Neural crest cell (in vitro differentiated cells): ENCODE measurements at places on chromosomes 4 and X. TPM values are rescaled to one million over a fixed set of nuclear protein-coding genes. Genes with fewer than 3 reads are reported as not detected.

Gene CCNB3
- total RNA-seq = 0.89 and 1.4 TPM in 2 replicates

Gene ARX
- total RNA-seq = 0.16 and 0.20 TPM in 2 replicates

Gene SLIT2
- total RNA-seq = 21.8 and 22.1 TPM in 2 replicates

Gene ZAR1
- total RNA-seq = 0.27 TPM in 1 of 2 replicates, not detected in the other

DNA sequence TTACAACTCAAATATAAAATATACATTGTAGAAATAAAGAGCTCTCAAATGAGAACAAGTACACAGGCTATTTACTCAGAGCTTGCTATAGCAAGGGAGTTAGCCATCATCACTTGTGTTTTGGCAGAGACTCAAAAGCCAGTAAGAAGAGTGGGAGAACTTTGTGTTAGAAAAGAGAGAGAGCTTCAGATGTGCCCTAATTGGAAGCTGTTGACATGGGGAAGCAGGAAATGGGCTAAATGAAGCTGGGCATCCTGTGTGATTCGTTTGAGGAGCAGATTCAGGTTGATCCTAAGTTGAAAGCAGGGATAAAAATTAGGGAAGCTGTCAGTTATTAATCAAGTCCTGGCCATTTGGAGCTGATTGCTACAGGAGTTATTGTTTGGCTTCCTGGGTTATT, 207.4 kb upstream of the MAOA start:
- no peak for DNase-seq

DNA sequence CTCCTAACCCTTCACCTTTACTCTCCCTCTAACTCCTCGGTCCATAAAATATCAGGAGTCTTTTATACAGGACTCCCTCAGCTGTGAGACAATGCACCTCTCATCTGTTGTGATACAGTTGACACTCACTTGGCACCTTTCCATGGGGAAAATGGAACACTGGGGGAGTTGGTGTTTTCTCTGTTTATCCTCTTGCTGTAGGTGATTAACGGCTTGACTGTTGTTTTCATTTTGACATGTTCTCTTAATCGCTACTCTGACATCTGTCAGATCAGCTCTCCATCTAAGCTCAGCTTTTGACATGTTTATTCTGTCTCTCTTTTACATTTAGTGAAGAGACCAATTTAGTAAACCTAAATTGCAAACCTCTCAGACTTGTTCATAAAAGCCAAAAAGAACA, 604.8 kb downstream of the TRAM1L1 start:
- no peak for DNase-seq

DNA sequence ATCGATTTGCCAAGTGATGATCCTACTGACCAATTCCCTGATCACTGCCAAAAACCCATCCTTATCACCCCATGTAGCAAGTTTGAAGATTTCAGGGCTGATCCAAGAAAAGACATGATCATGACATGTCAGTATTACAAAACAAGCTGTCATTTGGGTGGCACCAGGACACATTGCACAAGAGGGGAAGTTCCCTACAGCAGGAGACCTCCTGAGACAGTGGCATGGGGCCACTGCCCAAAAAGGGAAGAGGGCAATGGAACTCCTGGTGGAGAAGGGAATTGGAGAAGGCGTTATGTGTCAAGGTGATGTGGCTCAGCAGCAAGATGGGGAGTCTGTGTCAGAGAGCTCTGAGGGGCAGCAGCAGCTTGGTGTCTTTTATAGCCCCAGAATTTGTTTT, 43.4 kb downstream of the ZNF182 start:
- no peak for DNase-seq

- DNase-seq = no peak
Observed at GRCh38 chr4:55354648-55355047, 8.6 kb downstream of the SRD5A3 start.

DNA sequence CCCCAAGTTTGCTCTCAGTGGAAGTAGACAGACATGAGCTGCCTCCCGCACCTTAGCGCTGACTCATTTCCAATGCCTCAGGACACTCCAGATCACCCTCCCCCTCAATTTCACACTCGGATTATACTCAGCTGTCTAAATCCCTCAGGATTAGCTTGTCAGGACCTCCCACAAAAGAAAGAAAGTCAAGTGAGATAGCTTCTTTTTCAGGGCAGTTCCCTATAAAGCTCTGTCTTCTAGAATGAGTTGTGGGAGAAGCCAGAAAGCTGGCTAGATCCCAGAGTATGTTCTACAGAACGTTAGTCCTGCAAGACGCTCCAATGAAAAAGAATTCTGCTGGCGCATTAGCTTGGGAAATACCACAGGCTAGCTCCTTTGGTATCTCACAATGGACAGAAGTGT, 51.2 kb upstream of the MTNR1A start:
- no peak for DNase-seq
